SJSA1 (cell line): ENCODE measurements at places on chromosomes 7 and 10. TPM values are rescaled to one million over a fixed set of nuclear protein-coding genes. Genes with fewer than 3 reads are reported as not detected.

- H3K4me3 ChIP-seq, result no peak overlapping the region
- no peak for DNase-seq
- peaks cover 24% of the 10 kb centered on the region for H3K27me3 ChIP-seq
Measured at GRCh38 chr10:132011024-132011423, 29.3 kb upstream of the BNIP3 start.

GRCh38 chr7:70116867-70117266 lies 518.6 kb downstream of the AUTS2 start:
- no peaks in the 10 kb centered on the region for H3K27me3 ChIP-seq
- no peak for DNase-seq
- no peak overlapping the region for H3K27ac ChIP-seq
- H3K36me3 ChIP-seq, result no peaks in the 10 kb centered on the region

DNA sequence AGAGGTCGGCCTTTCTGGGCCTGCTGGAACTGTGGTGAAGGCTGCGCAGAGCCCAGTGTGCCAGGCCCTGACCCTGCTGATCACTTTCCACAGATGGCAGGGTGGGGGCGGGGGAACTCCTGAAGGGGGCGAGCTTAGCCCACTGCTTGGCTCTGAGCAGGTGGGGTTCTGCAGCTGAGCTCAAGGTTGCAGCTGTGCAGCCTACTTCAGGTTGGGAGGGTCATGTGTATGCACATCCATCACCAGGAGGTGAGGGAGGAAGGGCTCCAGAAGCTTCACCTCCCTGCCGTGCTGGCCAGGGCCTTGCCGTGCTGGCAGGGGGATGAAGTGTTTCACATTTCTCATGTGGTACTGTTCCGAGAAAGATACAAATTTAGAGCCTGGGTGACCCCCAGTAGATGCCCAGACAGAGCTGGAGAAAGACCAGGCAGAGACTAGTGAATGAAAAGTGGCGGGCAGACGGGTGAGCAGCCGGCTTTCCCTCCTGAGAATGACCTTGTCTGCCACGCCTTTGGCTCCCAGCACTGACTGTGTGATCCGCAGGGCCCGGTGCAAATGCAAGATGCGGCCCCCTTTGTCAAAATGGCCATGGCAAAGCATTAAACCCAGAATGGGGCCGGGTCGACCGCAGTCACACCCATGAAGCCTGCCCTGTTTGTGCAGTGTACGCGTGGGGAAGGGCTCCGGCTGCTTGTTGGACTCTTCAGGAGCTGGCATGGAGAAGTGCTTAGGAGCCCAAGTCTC lies 25.2 kb downstream of the FAM241B start:
- H3K27me3 ChIP-seq, result peaks cover 32% of the 10 kb centered on the region
- H3K4me1 ChIP-seq, result no peaks in the 10 kb centered on the region
- H3K4me3 ChIP-seq, result no peak overlapping the region
- H3K36me3 ChIP-seq, result no peaks in the 10 kb centered on the region
- no peak for DNase-seq

DNA sequence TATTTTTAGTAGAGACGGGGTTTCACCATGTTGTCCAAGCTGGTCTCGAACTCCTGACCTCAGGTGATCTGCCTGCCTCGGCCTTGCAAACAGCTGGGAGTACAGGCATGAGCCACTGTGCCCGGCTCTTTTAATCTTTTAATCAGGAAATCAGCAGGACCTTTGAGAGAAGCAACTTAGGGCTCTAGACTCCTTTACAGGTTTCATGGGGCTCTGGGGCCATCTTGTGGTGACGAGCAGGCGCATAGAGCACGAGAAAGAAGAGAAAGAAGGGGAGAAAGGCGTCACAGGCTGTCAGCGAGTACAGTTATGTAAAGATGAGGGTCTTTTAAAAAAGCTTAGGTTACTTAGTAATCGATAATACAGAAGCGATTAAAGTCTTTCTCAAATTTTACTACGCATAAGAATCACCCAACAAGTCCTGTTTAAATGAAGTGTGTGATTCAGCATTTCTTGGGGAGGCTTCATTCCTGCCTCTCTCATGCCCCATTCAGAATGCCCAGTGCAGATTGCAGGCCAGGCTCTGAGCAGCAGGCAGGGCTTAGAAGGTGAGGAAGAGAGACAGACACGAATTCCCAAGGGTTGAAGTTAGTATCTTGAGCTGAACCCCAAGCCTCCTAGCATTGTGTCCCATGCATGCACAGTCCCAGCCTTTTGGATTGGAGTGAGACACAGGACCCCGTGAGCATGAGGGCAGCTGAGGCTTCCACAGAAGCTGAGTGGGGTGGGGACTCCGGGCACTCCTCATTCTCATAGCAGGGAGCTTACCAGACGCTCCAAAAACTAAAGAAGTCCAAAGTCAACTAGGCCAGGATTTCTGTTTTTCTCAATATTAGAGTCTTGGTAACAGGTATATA lies 23.6 kb upstream of the PFKP start:
- H3K27me3 ChIP-seq, result no peaks in the 10 kb centered on the region
- peak overlapping the region; percentile 11; the same call in 1 of the 2 replicates for H3K27ac ChIP-seq
- peaks cover 51% of the 10 kb centered on the region for H3K4me1 ChIP-seq
- peak; percentile 86 for DNase-seq

DNA sequence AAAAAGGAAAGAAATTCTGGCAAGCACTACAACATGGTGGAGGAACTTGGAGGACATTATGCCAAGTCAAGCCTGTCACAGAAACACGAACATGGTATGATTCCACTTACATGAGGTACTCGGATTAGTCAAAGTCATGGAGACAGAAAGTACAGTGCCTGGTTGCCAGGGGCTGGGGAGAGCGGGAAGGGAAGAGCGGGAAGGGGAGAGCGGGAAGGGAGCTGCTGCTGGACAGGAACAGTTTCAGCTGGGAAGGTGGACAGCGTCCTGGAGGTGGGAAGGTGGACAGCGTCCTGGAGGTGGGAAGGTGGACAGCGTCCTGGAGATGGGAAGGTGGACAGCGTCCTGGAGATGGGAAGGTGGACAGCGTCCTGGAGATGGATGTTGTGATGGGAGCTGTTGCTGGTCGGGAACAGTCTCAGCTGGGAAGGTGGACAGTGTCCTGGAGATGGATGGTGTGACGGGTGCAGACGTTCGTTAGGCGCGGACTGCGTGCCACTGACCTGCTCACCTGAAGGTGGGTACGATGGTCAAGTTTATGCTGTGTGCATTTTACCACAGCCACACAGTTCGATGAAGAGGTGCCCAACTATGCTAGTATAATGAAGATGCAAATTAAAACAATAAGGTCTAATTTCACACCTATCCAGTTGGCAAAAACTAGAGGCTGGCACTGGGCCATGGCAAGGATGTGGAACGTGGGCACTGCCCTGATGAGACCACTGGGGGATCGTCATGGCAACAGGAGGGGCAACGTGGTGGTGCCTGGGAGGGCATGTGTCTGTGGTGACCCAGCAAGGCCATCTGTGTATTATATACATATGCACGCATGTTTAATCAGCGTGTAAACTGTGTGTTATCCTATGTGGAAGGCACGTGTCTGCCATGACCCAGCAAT lies 103.8 kb downstream of the NKX6-2 start:
- no peak overlapping the region for H3K4me3 ChIP-seq
- no peak overlapping the region for H3K27ac ChIP-seq
- peaks cover 26% of the 10 kb centered on the region for H3K4me1 ChIP-seq
- H3K36me3 ChIP-seq, result peaks cover 2% of the 10 kb centered on the region
- DNase-seq, result peak; percentile 34

- peaks cover 37% of the 10 kb centered on the region for H3K36me3 ChIP-seq
- H3K27me3 ChIP-seq, result no peaks in the 10 kb centered on the region
- no peak overlapping the region for H3K27ac ChIP-seq
- DNase-seq, result no peak
- no peaks in the 10 kb centered on the region for H3K4me1 ChIP-seq
Measured at GRCh38 chr7:6012355-6013104, 3.5 kb downstream of the AIMP2 start.

Gene SYNPO2L
- total RNA-seq, result not detected in 2 replicates

GRCh38 chr10:4051011-4051640 lies 266.1 kb upstream of the KLF6 start:
- peaks cover 10% of the 10 kb centered on the region for H3K4me1 ChIP-seq
- no peaks in the 10 kb centered on the region for H3K36me3 ChIP-seq
- no peak for DNase-seq
- no peaks in the 10 kb centered on the region for H3K27me3 ChIP-seq
- peak overlapping the region; percentile 44 for H3K27ac ChIP-seq

DNA sequence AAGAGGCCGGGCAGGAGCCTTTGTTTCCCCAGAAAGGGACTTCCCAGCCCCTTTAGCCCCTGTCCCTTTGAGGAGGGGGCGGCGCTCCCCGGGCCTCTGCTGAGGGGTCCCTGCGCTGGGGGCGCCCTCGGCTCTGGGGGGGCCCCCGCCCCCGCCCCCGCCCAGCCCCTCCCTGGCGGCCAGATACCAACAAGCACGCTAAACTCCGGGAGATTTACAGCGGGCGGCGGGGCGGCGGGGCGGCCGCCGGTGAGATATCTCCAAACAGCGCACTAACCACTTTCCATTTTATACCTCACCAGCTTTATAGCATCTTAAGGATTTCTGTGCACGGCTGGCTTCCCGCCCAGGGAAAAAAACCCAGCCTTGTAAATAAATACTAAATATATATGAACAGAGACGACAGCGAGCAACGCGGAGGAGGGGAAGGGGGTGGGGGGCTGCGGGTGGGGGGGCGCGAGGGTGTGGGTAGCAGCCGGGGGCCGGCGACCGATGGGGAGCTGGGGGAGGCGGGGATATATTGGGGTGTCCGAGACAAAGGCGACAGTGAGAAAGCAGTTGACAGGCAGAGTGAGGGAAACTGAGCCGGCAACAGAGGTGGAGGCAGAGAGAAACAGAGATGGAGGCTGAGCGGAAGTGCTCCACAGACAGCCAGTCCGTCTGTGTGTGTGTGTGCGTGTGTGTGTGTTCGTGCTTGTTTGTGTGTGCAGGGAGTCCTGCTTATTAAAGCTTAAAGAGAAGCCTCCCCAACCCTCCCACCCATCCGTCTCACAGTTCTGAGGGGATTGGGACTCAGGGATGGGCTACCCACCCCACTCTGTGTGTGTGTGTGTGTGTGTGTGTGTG lies 85.8 kb downstream of the HIF1AN start:
- no peak overlapping the region for H3K4me3 ChIP-seq
- peaks cover 60% of the 10 kb centered on the region for H3K27me3 ChIP-seq
- H3K36me3 ChIP-seq, result no peaks in the 10 kb centered on the region
- no peaks in the 10 kb centered on the region for H3K4me1 ChIP-seq
- no peak overlapping the region for H3K27ac ChIP-seq

DNA sequence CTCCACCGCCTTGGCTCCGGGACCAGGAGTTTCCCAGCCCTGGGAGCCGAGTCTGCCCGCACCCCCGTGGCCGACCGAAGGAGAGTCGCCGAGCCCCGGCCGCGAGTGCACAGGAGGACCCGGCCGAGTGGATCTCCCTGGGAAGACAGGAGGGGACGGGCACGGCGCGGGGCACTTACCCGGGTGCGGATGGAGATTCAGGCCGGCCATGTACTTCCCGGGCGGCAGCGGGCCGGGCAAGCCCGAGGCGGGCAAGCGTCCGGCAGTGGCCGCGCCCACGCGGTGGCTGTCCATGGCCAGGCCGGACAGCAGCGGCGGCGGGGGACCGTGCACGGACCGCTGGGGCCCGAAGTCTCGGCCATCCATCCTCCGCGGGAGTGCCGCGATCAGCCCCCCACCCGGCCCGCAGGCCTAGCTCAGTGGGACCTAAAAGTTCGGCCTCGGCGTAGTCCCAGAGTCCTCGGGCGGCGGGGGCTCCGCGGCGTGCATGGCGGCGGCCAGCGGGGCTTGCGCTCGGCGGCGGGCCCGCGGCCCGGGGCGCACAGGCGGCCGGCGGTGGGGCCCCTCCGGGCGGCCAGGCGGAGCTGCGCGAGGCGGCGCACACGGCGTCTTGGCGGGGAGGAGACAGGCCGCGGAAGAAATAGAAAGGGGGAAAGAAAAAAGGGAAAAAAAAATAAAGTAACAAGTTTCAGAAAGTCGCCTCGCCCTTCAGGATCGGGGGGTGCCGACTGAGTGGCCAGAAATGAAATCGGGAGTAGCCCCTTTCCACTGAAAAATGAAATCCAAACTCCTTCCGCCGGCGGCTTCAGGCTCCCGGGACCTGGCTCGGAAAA lies 2.5 kb downstream of the TNRC18 start:
- peak; percentile 71 for DNase-seq
- H3K36me3 ChIP-seq, result peaks cover 22% of the 10 kb centered on the region

Gene BHLHA15
- not detected in 2 replicates for total RNA-seq

- H3K27me3 ChIP-seq, result no peaks in the 10 kb centered on the region
- peak; percentile 16 for DNase-seq
- peaks cover 57% of the 10 kb centered on the region for H3K4me1 ChIP-seq
- no peaks in the 10 kb centered on the region for H3K36me3 ChIP-seq
Measured at GRCh38 chr10:61754587-61755550, 92.1 kb downstream of the CABCOCO1 start.

- no peaks in the 10 kb centered on the region for H3K27me3 ChIP-seq
- peaks cover 49% of the 10 kb centered on the region for H3K36me3 ChIP-seq
- H3K27ac ChIP-seq, result 0 out of 2 replicates have a peak overlapping the region, but pooled peaks have one; percentile 2
- no peak for DNase-seq
- no peak overlapping the region for H3K4me3 ChIP-seq
Measured at GRCh38 chr7:44664780-44665461, 58.5 kb downstream of the OGDH start.

Gene OR13A1
- not detected in 2 replicates for total RNA-seq

DNA sequence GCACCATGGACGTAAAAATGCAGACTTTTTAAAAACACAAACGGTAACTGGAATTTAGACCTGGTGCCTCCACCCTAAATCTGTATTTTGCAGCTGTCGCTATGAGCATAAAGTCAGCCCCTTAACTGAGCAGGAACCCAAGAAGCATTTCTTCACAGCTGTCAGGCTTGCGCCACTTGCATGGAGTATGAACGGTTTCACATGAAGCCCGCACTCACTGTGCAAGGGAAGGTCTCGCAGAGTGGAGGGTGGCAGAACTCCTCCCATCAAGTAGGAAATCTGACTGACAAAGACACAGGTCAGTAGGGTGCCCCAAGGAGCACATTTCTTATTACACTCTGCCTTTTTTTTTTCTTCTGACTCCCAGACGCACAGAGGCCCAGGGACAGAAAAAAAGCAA lies 58.5 kb downstream of the ELMO1 start:
- H3K36me3 ChIP-seq, result no peaks in the 10 kb centered on the region
- no peak overlapping the region for H3K4me3 ChIP-seq
- no peak overlapping the region for H3K27ac ChIP-seq
- no peaks in the 10 kb centered on the region for H3K27me3 ChIP-seq

DNA sequence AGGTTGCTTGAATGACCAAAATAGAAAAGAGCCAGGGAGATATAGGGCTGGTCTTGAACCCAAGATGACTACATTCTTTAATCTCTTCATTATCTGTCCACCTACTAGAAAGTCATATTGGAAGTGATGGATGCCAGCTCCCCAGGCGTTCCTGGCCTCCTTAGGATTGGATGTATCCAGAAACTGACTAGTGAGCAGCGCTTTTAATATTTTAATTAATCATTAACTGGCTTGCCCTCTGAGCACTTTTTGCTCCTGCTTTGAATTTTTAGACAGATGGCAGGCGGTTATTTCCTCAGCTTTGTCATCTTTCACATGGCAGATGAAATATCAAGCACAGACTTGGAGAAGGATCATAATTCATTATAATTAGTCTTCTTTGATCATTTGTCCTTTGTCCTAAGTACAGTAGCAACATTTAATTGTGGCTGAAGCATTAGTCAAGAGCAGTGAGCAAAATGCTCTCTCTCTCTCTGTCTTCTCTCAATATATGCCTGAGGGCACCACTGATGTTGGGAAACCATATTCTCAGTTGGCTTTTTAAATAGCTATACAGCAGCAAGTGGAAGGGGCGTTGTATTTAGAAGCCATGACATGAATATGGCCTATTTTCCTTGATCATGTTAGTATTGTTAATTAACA lies 588.0 kb downstream of the NRG3 start:
- H3K4me1 ChIP-seq, result no peaks in the 10 kb centered on the region
- no peaks in the 10 kb centered on the region for H3K36me3 ChIP-seq
- H3K27ac ChIP-seq, result no peak overlapping the region
- no peaks in the 10 kb centered on the region for H3K27me3 ChIP-seq
- no peak overlapping the region for H3K4me3 ChIP-seq
